ENCODE measurements at places on chromosomes 7 and 10.

DNA sequence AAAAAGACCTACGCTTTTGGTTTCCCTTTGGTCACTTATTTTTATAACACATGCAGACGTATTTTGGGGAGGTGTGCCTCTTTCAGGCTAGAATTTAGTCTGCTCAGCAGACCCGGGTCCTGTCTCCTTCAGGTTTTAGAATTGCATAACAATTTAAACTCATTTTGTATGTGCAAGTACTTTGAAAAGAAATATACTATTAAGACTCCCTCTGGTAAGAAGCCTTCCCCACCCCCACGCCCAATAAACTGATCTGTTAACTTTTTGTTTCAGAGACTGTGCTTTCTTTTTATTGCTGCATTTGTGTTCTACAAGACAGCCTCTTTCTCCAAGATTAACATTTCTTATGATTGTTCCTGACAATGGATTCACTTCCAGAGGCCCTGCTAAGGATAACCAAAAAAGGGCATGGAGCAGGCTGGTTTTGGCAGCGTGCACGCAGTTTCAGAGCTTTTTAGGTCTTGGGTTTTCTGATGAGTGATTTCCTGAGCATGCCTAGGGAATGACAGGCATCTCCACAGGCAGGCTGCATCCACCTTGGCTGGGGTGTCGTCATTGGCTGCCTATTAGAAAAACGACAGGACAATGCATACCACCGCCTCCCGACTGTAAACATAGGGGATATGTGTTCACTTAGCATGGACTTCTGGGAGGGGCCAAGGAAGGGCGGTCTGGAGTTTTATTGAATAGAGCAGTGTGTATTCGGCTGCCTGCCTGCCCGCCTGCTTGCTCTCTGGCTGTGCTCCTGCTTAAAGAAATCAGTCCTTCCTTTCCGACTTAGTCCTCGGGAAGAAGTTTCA lies at the start of gene CALD1:
TSS of gene CALD1 (plus strand) at position 694 of the 800 bp plus-strand sequence. CDS start 88,100 bp downstream, outside the sequence.
- peak; percentile 24 for DNase-seq

GRCh38 chr7:40780460-40780859 lies 645.7 kb downstream of the SUGCT start:
- no peak for DNase-seq

GRCh38 chr7:40033826-40034225 lies 83.8 kb downstream of the CDK13 start:
- DNase-seq: no peak

- DNase-seq: no peak
These were observed 183.9 kb upstream of the WDR11 start for GRCh38 chr10:120667276-120667675.

DNA sequence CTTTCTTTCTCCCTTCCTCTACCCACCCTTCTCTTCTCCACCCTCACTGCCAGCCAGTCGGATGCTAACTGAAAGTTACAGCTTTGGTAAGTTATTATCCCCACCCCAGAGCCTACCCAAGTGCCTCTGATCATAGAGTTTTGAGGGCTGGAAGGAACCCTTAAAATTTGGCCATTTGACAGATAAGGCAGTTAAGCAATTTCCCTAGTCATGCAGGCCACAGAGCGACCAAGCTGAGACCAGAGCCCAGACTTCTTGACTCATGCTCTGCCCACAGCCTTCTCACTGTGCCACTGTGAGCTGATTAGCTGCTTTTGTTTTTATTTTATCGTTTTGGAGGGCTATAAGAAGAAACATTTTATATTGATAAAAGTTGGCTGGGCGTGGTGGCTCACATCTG lies 17.2 kb downstream of the SAP25 start:
- no peak for DNase-seq

DNA sequence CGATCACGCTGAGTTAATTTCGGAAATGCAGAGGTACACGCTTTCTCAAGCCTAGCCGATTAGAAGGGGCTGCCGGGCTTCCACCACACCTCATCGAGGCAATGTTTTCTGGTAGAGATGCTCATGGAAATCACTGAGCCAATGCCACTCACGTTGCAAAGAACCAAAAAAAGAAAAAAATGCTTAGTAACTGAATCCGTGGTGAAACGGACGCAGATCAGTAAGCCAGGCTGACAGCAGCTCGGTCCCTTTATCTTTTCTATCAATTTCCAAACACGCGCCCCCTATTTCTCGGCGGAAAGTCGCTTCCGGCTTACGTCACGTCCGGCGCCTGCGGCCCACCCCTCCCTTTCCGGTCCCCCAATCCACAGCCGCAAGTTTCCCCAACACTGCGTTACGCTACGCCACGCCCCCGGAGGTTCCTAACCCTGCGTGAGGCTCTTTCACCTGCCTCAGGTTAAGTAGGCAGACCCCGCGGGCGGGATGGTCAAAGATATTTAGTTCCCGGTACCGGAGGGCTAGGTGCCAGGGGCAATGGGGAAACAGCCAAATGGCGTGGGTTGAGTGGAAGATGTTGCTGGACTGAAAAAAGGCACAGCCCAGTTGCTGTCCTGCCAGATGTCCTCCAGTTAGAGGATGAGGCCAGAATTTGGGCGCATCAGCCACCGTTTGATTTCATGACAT lies at the start of gene NSUN6:
TSS of gene NSUN6 (minus strand) at position 264 of the 684 bp plus-strand sequence. CDS start 384 bp downstream, outside the sequence.
- DNase-seq: peak; percentile 70

- no peak for DNase-seq
These were observed 129.6 kb downstream of the ATP6V0E2 start for GRCh38 chr7:150003304-150003810.

- no peak for DNase-seq
These were observed 40.4 kb downstream of the LMOD2 start for GRCh38 chr7:123695944-123696677.

Measured in frontal cortex (tissue), 4 donors.